ENCODE measurements at places on chromosomes 16 and 17.

DNA sequence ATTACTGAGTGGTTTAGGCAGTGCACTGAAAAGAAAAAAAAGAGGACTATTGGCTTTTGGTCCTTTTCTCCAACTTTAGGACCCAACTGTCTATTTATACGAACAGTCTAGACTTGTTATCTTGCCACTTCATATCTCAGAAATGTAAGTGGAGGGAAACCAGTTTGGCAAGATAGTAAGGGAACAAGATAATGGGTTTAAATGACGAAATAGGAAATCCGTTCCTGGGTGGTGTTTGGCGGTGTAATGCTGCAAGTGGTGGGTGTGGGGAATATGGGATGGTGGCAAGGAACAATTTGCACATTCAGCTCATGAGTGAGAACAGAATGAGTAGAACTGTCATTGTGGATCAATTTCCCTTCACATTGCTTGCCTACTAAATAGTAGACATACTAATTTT, 44.7 kb downstream of the GRB7 start:
- no peak for DNase-seq

DNA sequence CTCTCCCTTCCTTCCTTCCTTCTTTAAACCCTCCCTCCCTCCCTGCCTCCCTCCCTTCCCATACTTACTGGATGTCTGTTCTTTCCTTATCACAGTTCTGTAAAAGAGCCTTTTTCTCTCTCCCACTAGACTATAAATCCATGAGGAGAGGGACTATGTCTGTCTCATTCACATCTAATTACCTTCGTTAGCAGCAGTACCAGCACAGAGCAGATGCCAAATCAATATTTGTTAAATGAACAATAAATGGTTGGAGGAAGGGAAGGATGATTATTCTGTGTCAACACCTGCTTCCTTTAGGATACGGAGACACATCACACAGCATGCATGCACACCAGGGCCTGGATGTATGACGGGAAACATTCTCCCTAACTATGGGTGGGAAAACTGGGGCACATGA, 94.2 kb downstream of the DNAH3 start:
- DNase-seq = no peak

GRCh38 chr17:2551493-2551892, 39.8 kb upstream of the METTL16 start:
- no peak for DNase-seq

- DNase-seq = no peak
Observed at GRCh38 chr16:78237841-78238240, 138.4 kb downstream of the WWOX start.

GRCh38 chr17:59093702-59094231, 12.9 kb downstream of the TRIM37 start:
- DNase-seq = no peak

DNA sequence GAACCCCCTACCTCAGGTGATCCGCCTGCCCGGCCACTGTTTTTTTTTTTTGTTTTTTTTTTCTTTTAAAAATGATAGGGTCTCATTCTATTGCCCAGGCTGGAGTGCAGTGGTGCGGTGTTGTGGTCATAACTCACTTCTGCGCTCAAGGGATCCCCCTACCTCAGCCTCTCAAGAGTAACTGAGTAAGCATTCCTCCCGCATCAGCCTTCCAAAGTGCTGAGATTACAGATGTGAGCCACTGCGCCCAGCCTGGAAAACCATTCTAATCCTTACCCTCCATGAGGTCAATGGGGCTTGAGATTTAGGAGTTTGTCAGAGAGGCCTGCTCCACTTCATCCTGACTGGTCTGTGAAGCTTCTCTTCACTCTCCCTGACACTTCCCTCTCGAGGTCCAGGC, 12.5 kb downstream of the ERAL1 start:
- DNase-seq = no peak

DNA sequence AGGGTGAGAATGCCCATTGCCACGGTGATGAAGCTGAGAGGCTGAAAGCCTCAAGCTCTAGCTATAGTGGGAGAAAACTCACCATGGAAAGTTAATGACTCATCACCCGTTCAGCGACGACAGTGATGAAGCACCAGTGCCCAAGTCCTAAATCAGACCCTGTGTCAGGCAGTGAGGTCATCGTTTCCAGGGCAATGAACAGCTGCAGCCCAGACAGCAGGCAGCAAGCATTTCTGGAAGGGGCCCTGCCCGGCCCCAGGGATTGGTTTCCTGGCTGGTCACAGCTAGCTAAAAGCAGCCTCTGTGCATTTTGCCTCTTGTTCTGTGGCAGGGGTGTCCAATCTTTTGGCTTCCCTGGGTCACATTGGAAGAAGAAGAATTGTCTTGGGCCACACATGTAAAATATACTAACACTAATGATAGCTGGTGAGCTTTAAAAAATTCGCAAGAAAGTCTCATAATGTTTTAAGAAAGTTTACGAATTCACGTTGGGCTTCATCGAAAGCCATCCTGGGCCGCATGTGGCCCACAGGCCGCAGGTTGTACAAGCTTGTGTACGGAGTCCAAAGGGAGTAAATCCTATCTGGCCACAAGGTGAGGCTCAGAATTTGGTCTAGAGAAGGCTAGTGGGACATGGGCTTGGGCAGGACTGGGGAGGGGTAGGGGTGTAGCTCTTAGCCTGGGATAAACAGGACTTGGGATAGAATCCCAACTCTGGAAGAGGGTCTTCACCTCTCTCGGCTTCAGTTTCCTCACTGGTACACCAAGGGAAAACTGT, 40.6 kb downstream of the MIS12 start:
- no peak for DNase-seq

- DNase-seq = no peak
Observed at GRCh38 chr17:69012895-69013805, 47.6 kb downstream of the ABCA9 start.

- no peak for DNase-seq
Observed at GRCh38 chr16:50861970-50862411, 120.1 kb downstream of the CYLD start.

GRCh38 chr16:17160285-17160853, 310.4 kb downstream of the XYLT1 start:
- DNase-seq = no peak

DNA sequence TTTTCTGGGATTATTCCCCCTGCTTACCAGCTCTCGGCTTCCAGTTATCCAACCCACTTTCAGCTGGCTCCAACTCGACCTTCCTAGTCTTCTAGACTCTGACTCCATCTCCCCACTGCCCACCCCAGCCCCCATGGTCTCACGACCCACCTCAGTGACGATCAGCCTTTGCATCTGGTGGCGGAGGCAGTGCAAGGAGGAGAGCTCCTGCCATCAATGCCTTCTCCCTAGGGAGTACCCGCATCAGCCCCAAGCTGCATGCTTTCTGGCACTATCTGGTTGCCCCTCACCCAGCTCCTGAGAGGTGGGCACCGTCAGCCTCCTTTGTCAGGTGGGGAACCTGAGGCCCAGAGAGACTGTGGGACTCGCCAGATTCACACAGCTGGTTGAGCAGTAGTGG, 72.6 kb upstream of the RPL38 start:
- no peak for DNase-seq

DNA sequence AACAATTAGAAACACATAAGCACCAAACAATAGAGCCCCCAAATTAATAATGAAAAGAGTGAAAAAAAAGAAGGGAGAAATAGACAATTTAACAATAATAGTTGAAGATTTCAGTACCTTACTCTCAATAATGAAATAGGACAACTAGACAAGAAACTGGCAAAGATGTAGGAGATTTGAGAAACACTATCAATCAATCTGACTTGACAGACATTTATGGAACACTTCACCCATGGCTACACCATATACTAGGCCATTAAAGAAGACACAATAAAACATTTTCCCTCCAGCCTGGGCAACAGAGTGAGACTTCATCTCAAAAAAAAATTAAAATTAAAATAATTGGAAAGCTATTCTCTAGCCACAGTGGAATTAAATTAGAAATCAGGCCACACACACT, 5.0 kb upstream of the DUS1L start:
- DNase-seq = no peak

GRCh38 chr17:31918701-31919128, 17.2 kb upstream of the UTP6 start:
- no peak for DNase-seq

DNA sequence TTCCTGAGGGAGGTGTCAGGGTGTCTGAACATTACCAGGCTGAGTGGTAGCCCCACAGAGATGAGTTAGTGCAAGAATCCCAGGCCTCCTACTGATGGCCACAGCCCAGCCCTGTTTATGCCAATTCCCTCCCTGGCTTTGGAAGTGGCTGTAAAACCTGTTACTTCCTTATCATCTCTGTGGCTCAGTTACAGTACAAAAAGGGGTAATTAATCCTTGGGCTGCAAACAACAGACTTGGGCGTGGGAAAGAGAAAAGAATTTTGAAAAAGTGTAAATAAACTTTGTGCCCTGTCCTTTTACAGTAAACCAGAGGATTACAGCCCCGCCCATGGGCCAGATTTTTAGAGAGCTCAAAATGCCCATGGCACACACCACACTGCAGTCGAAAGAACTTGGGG, 73.1 kb upstream of the AXIN2 start:
- DNase-seq = no peak

GRCh38 chr17:41962111-41962510, 4.5 kb upstream of the CNP start:
- DNase-seq = no peak

- no peak for DNase-seq
Observed at GRCh38 chr16:66207883-66208265, 158.6 kb upstream of the CDH5 start.

DNA sequence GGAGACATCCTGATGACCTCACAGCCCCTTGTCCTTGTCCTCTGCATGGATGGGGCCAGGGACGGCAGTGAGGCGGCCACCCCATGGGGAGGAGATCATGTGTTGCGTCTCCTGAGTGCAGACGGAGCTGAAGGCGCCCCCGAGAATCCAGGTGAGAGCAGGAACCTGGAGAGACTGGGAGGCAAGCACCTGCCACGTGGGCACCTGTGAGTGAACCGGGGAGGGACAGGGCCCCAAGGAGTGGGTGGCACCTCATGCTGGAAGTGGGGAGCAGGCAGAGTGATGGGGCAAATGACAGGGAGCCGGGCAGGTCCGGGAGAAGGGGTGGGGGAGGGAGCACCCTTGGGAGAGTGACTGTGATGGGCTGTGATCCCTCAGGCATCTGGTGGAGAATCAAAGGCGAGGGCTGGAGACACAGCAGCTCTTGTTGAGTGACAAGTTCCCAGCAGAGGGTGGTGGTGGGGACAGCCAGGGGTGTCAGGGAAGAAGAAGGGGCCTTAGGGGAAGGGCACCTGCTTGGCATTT, 174.3 kb upstream of the CHMP6 start:
- DNase-seq = no peak

DNA sequence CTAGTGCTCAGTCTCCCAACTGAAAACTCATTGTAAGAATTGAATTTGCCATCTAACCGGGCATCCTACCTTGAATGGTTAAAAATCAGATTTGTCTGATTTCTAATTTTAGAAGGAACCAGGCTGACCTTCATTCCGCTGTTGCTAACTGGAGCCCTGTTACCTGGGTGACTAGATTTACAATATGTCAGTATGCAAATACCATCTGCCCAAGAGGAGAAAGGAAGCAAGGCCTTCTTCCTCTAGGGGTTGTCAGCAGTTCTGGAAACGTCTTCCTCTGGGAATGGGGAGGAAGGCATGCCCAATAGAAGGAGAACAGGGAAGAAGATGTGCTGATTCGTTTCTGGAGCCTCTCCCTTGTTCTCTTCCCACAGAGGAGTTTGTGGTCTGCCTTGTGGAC, 137.9 kb downstream of the PITPNC1 start:
- DNase-seq = no peak

GRCh38 chr17:75622771-75623273, 10.4 kb upstream of the SMIM5 start:
- DNase-seq = no peak
